GM23338 (cell line): ENCODE measurements at places on chromosomes 3 and 15.

GRCh38 chr3:126618760-126619159, 36.2 kb downstream of the TXNRD3 start:
- no peak for DNase-seq

GRCh38 chr3:107384428-107384827, 7.2 kb downstream of the CCDC54 start:
- DNase-seq = no peak

GRCh38 chr3:56836276-56837163, 34.8 kb upstream of the ARHGEF3 start:
- DNase-seq = no peak

GRCh38 chr3:14188041-14188754, 9.6 kb downstream of the LSM3 start:
- no peak for DNase-seq

- peak; percentile 57 for DNase-seq
Measured at GRCh38 chr15:52787549-52788098, 2.5 kb downstream of the ONECUT1 start.

DNA sequence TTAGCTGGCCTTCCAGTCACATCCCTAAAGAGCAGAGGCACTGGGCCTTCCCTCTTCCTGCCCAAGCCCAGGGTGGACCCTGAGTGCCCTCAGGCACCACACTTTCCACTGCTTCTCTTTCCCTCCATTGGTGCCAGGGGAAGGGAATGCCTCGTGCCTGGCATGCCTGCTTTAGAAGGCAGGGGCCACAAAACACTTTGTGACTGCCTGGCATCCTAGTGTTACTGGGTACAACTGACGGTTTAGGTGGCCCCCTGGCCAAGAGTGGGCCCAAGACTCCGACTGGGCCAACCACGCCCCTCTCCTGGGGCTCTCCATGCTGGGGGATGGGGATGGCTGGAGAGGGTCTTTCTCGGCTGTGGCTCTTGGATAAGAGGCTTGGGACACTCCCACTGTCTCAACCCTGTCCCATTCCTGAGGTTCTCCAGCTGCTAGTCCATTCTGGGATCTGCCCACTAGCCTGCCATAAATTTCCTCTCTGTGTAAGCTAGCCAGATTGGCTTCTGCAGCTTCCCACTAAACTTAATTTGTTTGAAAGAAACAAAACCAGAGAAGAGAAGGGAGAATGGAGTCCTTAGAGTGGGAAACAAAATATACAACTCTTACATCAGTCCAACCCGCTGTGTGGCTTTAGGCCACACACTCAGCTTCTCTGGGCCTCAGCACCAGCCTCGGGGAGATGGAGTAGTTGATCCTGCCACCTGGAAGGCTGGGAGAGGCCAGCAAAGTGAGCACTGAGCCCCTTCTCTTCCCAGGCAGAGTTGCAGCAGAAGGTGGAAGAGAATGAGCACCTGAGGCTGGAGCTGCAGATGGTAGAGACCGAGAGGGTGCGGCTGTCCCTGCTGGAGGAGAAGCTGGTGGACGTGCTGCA, 24.1 kb upstream of the GP9 start:
- DNase-seq = no peak

DNA sequence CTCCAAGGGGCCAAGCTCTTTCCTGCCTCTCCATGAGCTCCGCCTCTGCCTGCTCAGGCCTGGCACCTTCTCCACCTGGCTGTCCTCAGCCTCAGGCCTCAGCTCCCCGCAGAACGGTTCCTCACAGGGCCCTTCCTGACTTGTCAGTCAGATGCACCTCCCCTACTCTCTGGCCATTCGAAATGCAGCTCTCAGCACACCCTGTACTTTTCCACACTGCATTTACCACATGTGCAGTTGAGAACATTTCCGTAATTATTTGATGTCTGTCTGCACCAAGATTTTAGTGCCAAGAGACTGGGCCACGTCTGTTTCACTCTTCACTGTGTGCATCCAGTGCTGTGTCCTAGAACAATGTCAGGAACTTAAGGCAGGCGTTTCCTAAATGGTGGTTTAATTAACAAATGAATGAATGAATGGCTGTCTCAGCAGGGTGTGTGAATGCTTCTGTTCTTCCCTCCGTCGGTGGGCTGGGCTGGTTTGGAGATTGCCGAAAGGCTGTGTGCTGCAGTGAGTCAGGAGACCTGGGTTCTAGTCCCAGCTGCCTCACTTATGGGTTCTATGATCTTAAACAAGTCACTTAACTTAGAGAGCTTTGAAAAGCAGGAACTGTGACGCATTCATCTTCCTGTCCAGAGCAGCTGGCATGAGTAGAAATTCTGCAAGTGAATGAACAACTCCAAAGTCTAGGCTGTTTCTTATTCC, 5.4 kb downstream of the MUC4 start:
- DNase-seq = peak; percentile 96

GRCh38 chr15:39472621-39473297, 108.1 kb upstream of the THBS1 start:
- DNase-seq = no peak

DNA sequence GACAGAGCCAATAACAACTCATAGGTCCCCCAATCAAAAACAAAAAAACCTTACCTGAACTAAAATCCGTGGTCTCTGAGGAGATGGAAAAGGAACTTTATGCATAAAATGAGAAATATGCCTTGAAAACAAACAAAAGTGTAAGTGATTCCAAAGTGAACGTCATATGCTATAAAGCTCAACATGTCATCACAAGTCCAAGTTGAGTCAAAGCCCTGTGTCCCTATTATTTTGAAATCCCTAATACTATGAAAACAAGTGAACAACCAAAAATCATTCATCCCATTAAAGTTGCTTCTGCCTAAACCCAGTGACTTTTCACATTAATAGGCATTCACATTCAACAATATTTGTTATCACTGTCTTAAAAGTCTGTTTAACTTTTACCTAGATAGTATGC, 59.4 kb downstream of the DENND4A start:
- no peak for DNase-seq

DNA sequence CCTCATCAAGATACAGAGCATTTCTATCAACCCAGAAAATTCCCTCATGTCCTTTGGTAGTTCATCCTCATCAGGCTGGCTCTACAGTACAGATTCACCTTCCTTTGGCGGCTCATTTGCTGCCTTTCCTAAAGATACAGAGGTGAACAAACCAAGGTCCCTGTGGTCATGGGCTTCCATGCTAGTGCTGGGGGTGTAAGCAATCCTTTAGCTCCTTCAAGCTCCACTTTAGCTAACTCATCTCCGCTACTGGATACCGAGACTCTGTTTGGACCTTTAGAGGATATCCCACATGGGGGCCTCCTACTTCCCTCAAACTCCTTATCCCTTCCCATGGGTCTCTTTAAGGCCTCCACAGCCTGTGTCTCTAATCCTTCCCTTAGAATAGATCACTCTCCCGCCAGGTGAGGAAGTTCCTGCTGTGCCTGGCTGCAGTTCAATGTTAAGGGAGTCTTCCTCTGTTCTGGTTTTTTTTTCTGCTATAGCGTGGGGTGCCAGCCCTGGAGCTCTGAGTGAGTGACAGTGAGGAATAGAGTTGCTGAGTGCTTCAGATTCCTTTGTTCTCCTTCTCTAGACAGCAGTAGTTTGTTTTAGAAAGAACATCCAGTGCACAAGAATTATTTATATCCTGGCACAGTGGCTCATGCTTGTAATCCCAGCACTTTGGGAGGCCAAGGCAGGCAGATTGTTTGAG, 30.7 kb downstream of the CLEC3B start:
- peak; percentile 68 for DNase-seq

DNA sequence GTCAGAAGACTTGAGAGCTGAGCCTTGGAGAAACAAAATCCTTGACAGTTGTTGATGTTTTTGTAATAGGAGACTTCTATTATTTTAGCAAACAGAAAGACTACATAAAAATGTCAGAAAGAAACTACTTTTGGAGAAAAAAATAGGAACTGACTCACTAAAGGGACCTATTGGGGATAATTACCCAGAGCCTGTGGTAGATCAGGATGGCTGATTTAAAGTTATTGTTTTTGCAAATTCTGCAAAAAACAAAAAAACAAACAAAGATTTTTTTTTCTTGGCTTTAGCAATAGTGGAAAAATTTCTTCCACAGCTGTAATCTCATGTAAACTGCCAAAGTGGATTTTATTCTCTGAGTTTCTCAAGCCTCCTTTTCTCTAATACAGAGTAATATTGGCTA, 101.5 kb upstream of the SATB1 start:
- no peak for DNase-seq
